ENCODE measurements at places on chromosomes 1 and 21. TPM values are rescaled to one million over a fixed set of nuclear protein-coding genes. Genes with fewer than 3 reads are reported as not detected.

GRCh38 chr1:11541956-11542355 lies 63.0 kb downstream of the DISP3 start:
- DNase-seq = no peak
- H3K36me3 ChIP-seq = no peaks in the 10 kb centered on the region
- peaks cover 5% of the 10 kb centered on the region for H3K27me3 ChIP-seq
- H3K4me3 ChIP-seq = no peak overlapping the region
- no peak overlapping the region for H3K27ac ChIP-seq

DNA sequence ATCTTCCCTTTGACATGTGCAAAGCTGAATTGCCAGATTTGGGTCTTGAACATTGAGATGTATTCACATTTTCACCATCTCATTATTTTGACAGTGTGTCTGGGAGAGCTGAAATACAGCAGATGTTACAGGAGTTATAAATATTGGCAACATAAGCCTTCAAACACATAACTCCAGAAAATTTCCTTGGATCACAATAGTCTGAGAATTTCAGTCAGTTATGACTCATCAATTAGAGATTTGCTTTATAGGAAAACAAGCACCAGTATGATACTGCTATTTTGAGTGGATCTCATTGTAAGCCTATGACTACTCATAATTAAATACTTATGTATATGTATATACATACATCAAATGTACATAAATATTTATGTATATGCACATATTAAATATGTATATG lies 1171.8 kb downstream of the AMY1C start:
- no peak for DNase-seq
- H3K27me3 ChIP-seq = no peaks in the 10 kb centered on the region
- H3K4me3 ChIP-seq = no peak overlapping the region

DNA sequence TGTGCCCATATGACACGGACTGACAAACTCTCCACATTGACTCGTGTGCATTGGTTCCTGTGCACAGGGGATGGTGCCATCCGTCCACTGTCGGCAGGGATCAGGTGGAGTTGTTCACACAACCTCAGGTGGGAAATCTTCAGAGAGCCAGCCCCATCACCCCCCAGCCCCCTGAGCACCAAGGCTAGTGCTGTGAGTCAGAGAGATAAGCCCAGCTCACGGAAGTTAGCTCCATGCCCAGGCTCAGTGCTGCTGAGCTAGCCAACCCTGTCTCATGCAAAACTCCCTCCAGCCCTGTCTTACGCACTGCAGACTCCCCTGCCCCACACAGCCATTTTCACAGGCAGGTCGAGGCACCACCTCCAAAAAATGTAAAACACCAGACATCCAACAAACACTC lies 139.0 kb upstream of the NGF start:
- H3K4me1 ChIP-seq = no peaks in the 10 kb centered on the region
- H3K27me3 ChIP-seq = no peaks in the 10 kb centered on the region
- no peak overlapping the region for H3K4me3 ChIP-seq
- no peak for DNase-seq
- no peaks in the 10 kb centered on the region for H3K36me3 ChIP-seq
- no peak overlapping the region for H3K27ac ChIP-seq

DNA sequence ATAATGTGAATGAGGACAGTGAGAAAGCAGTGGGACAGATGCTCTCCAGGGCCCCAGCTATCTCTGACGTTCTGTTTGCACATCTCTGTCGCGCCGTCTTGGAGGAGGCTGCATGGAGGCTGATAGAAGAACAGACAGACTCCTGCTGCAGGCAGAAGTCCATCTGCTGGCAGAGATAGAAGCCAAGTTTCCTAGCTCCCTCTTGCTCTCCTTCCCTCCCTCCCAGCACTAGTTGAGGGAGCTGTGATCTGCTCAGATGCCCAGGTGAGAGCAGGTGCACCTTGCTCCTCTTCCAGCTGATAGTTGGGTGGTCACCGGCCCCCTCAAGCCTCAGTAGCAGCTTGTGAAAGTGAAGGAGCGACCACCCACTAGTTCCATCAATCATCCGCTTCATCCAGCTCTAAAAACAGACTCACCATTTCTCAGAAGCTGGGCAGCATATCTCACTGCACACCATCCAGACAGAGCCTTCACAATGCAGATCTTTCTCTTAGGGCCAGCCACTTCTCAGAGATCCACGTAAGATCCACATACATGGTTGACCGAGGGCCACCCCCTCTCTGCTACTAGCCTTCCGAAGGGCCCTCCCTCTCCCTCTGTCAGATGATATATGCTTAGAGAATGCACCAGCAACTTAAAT lies 12.9 kb downstream of the LRRN2 start:
- peak overlapping the region; percentile 7 for H3K27ac ChIP-seq
- no peaks in the 10 kb centered on the region for H3K27me3 ChIP-seq
- no peak overlapping the region for H3K4me3 ChIP-seq
- H3K36me3 ChIP-seq = no peaks in the 10 kb centered on the region
- H3K4me1 ChIP-seq = no peaks in the 10 kb centered on the region

- no peak overlapping the region for H3K27ac ChIP-seq
- no peaks in the 10 kb centered on the region for H3K27me3 ChIP-seq
- H3K4me3 ChIP-seq = no peak overlapping the region
- H3K36me3 ChIP-seq = no peaks in the 10 kb centered on the region
These were observed 92.4 kb upstream of the PGBD5 start for GRCh38 chr1:230518511-230518910.

DNA sequence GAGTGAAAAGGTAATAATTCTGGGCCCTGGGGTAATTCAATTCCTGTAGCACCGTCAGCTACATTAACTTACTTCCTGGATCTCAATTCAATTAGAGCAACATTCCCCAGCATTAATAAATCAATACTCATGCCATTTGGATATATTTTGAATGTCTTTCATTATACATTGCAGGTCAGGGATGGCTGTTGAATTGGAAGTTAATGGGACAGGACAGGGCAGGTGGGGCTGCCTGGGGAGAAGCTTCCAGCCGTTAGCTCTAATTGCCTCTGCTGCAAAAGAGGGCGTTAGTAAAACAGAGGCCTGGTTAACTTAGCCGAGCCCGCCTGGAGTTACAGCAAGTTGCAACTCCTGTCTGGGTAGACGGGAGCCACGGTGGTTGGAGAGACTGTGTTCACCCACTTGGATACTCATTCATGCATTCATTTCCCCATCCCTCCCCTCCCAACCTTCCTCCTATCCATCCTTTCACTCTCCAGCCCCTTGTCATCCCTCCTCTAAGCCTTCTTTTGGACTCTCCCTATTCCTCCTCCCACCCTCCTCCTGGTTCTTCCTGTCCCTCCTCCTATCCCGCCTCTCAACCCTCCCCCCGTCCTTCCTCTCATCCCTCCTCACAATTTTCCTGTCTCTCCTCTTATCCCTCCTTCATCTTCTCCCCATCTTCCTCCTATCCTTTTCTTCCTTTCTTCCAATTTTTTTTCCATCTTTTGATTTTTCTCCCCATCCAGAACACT lies 137.6 kb upstream of the RUNX3 start:
- H3K4me3 ChIP-seq = no peak overlapping the region
- no peak overlapping the region for H3K27ac ChIP-seq
- no peaks in the 10 kb centered on the region for H3K36me3 ChIP-seq
- no peaks in the 10 kb centered on the region for H3K27me3 ChIP-seq

DNA sequence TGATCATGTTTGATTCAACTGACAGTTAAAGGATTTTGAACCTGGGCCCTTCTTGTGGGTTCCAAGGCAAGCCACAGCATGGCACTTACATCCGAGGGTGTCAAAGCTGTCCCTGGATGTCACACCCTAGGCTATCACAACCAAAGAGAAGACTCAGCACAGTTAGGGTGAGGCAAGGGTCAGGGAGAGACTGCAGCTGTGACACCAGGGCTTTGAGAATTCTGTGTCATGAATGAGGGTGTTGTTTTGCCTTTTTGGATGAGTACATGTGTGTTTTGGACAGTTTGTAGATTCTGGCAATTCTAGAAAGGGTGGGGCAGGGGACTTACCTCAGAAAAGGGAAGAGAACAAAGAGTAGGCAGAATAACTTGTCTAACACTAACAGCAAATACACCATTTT lies 37.8 kb upstream of the ZNF326 start:
- no peak for DNase-seq
- H3K27ac ChIP-seq = no peak overlapping the region
- H3K27me3 ChIP-seq = no peaks in the 10 kb centered on the region
- peaks cover 14% of the 10 kb centered on the region for H3K4me1 ChIP-seq

- no peaks in the 10 kb centered on the region for H3K36me3 ChIP-seq
- peak overlapping the region; percentile 98 for H3K27ac ChIP-seq
- H3K4me1 ChIP-seq = peaks cover 42% of the 10 kb centered on the region
- no peaks in the 10 kb centered on the region for H3K27me3 ChIP-seq
These were observed 1.4 kb upstream of the VAMP4 start for GRCh38 chr1:171743081-171743870.

DNA sequence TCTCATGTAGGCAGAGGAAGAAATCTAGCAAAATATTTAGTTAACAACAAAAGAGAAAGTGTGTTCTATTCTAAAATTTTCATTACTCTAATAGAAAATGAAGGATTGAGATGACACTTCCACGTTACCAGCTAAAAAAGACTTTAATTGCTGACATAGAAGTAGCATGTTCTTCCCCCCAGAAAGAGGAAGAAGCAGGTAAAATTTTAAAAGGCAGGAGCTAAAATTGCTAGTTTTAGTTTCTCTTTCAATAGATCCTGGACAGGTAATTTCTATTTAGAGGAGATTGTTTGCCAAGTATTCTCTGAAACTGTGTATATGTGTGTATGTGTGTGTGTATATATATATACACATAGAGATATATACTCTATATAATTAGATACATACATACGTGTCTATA lies 248.1 kb upstream of the FMN2 start:
- H3K4me3 ChIP-seq = no peak overlapping the region
- no peak overlapping the region for H3K27ac ChIP-seq
- H3K27me3 ChIP-seq = no peaks in the 10 kb centered on the region
- DNase-seq = no peak
- no peaks in the 10 kb centered on the region for H3K36me3 ChIP-seq

DNA sequence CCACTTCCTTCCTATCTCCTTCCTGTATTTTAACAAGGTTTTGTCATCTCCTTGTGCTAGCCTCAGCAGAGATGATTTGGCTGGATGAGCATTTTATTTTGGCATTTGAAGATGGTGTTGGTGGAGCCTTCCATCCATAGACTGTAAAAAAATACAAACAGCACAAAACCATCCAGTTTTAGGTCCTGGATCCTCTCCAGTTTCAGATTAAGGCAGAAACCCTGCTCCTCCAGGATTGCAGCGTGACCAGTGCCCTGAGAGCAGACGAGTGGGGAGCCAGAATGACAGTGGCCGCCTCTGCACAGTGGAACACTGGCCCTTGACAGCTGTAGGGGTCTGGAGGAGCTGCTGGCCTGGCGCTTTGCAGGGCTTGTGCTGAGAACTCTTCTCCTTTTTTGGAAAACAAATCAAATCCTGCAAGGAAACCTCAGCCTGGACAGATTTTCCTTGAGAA lies 72.2 kb upstream of the GADD45A start:
- no peaks in the 10 kb centered on the region for H3K36me3 ChIP-seq
- no peaks in the 10 kb centered on the region for H3K4me1 ChIP-seq
- H3K27ac ChIP-seq = no peak overlapping the region
- H3K4me3 ChIP-seq = no peak overlapping the region
- no peaks in the 10 kb centered on the region for H3K27me3 ChIP-seq

Gene NHLH2
- total RNA-seq = not detected

Gene IGSF3
- total RNA-seq = 2.0 TPM

GRCh38 chr1:102970496-102971078 lies 137.7 kb downstream of the COL11A1 start:
- H3K27me3 ChIP-seq = no peaks in the 10 kb centered on the region
- H3K27ac ChIP-seq = no peak overlapping the region
- H3K4me1 ChIP-seq = no peaks in the 10 kb centered on the region
- no peak for DNase-seq
- no peaks in the 10 kb centered on the region for H3K36me3 ChIP-seq
